ENCODE measurements at places on chromosomes 12 and 14.

GRCh38 chr12:123621101-123621500 is 12.4 kb downstream of the EIF2B1 start:
- DNase-seq = no peak

GRCh38 chr12:91406920-91407341 is 224.3 kb upstream of the DCN start:
- DNase-seq = no peak

- no peak for DNase-seq
These were observed 309.3 kb downstream of the MED13L start for GRCh38 chr12:115968211-115968610.

GRCh38 chr14:61608245-61609165 is 86.8 kb upstream of the HIF1A start:
- DNase-seq = no peak

- DNase-seq = no peak
These were observed 95.7 kb downstream of the PPM1A start for GRCh38 chr14:60344751-60345150.

GRCh38 chr12:119149270-119149669 is 29.5 kb upstream of the HSPB8 start:
- no peak for DNase-seq

- no peak for DNase-seq
These were observed 295.9 kb downstream of the FOXG1 start for GRCh38 chr14:29062466-29062865.

DNA sequence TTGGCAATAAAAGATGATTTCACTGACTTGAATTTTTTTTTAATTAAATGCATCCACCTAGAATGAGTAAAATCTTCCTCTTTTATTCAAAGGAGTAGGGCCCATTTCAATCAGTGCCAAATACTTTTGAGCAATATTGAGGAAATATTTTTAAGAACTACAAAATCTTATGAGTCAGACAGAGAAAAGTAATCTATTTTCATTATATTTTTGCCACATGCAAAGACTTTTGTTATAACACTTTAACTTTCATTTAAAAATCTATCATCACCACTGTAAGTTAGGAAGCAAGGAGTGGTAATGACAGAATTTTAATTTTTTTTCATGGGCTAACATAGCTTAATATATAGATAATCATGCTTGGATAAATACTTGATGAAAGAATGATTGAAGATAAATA is 345.2 kb upstream of the KITLG start:
- no peak for DNase-seq

- no peak for DNase-seq
These were observed 36.9 kb downstream of the ZFC3H1 start for GRCh38 chr12:71626768-71627167.

GRCh38 chr12:108332791-108333382 is 6.2 kb downstream of the CMKLR1 start:
- DNase-seq = no peak

DNA sequence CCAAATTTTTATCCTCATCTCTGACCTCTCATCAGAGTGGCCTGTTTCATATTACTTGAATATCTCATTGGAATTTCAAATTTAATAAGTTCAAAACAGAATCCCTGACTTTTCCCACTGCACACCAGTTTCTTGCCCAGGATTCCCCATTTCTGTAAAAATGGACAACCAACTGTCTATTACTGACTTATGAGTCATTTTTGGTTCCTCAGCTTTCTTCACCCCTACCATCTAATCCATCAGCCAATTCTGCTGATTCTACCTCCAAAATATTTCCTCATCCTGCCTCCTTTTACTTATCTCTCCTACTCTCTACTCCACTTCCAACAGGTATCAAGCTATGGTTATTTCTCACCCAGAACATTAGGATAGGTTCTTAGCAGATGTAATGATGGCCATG is 44.2 kb downstream of the TMX1 start:
- DNase-seq = no peak

- DNase-seq = no peak
These were observed 52.9 kb downstream of the PPP4R4 start for GRCh38 chr14:94227029-94227428.

DNA sequence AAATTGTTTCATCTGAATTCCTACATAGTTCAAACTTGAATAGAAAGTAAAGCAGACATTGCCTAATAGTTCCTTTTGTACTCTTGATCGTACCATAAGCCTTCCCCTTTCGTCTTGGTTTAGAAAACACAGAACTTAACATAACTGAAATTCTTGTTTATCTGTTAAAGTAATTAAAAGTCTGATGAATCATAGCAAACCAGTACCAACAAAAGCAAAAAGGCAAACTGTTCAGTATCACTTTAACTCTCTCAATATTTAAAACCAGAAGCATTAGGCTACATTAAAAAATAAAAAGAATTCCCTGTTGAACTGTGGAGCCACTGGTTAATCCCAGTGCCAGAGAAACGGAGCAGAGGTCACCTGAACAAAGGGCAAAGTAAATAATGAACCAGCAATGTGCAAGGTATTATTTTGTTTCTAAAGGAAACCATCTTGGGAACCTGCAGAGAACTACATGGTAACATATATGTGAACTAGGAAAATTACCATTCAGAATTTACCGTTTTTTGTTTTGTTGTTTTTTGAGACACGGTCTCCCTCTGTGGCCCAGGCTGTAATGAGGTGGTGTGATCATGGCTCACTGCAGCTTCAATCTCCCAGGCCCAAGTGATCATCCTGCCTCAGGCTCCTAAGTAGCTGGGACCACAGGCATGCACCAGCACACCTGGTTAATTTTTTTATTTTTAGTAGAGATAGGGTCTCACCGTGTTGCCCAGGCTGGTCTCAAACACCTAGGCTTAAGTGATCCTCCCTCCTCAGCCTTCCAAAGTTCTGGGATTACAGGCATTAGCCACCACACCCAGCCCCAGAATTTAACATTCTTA is 17.1 kb upstream of the HIGD1C start:
- no peak for DNase-seq

DNA sequence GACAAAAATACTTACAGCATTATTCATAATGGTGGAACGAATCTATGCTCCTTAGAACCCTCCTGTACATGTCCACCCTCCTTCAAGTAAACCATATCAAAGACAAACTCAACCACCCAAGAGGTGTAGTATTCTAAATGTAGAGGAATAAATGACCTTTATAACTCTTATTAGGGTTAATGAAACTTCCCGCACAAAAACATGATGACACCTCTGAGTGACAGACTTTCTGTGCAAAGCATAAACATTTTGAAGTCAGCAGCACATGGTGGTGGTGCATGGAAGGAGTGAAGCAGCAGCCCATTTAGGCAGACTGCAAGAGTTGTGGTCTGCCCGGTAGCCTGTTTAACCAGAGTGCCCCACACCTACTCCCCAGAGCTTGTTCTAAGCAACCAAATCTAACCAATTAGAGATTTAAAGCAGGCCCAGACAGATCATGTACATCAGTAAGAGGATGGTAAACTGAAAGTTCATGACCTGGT is 615 bp upstream of the ASB8 start:
- DNase-seq = no peak

DNA sequence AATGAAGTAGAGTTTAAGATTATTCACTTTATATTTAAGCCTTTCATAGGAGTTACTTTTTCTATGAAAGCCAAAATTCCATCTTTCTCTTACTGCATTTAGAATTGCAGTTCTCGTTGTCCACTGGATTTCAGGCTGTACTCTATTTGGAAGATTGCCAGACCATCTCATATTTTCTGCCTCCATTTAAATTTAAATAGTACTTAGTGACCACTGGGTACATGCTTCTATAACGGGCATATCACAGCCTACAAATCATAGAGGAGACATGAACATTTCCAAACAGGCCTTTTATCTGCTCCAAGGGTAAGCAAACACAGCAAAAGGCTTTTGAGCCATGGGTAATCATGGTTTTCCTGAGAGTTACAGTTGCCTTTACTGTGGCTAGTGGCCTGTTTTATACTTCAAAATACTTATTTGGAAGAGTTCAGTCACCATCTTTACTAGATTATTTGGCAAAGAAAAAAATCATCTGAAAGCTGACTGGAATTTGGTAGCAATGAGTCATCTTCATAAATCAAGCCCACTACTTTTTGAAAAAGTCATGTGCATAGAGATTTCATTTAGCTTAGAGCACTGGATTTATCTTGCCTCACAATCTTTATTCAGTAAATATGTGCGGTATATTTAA is 15.7 kb downstream of the ANO6 start:
- no peak for DNase-seq

- DNase-seq = no peak
These were observed 7.3 kb upstream of the RESF1 start for GRCh38 chr12:31951939-31952338.

DNA sequence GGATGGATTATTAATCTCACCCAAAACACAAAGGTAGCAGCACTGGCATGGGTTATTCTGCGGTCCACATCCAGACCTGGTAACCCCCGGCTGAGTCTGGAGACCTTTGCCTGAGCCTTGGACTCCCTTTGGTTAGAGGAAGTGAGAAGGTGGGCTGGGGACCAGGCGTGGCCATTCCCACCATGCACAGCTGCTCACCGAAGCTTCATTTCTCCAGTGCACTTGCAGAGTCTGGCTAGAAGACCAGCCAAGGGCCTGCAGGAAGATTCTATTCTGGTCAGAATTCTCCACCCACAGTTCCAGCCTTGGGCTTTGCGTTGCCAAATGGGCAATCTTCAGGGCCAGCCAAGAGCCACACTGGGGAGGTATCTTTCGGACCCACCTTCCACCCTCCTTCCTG is 73.0 kb downstream of the LGMN start:
- DNase-seq = no peak

- DNase-seq = no peak
These were observed 189.1 kb downstream of the ZFP36L1 start for GRCh38 chr14:68603533-68604360.

GRCh38 chr12:45208604-45209487 is 7.0 kb upstream of the ANO6 start:
- no peak for DNase-seq

- no peak for DNase-seq
These were observed 8.5 kb downstream of the NFE2 start for GRCh38 chr12:54292083-54292930.

GRCh38 chr12:81000831-81001230 is 63.1 kb upstream of the LIN7A start:
- no peak for DNase-seq

DNA sequence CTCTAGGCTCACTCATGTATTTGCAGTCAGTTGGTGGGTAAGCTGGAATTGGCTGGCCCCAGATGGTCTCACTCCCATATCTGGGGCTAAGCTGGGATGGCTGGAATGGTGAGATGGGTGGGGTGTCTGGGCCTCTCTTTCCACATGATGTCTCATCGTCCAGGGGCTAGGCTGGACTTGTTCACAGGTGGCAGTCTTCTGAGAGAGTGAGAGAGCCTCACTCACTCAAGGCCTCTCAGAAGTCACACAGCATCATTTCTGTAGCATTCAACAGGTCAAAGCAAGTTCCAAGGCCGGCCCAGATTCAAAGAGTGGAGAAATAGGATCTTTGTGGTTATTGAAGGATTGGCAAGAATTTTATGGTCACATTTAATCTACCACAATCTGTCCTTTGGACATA is 102.7 kb downstream of the UNC79 start:
- DNase-seq = no peak

DNA sequence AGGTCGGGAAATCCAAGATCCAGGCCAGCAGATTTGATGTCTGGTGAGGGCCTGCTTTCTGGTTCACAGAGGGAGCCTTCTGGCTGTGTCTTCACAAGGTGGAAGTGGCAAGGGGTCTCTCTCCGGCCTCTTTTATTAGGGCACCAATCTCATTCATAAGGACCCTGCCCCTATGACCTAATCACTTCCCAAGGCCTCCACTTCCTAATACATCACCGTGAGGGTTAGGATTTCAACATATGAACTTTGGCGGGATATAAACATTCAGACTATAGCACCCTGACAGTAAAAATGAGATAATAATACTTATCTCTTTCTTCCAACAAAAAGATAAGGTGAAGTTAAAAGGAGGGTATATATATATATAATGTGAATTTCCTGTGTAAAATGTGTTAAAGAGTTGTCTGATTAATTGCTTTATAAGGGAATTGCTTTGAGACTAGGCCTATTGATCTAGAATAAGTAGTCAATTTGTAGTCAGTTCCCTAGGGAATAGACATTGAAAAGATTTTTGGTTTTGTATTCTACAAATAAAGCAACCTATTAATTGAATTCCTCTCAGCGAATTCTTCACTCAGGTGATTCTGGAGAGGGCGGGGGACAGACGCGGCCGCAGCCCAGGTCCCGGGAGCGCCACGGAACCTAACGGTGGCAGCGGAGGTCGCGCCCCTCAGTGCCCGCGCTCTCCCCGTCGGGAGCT is 516 bp upstream of the LGALS3 start:
- DNase-seq = no peak

GRCh38 chr12:54882079-54882478 is 27.8 kb downstream of the MUCL1 start:
- no peak for DNase-seq

GRCh38 chr14:70567791-70568190 is 32.7 kb downstream of the MED6 start:
- DNase-seq = no peak

DNA sequence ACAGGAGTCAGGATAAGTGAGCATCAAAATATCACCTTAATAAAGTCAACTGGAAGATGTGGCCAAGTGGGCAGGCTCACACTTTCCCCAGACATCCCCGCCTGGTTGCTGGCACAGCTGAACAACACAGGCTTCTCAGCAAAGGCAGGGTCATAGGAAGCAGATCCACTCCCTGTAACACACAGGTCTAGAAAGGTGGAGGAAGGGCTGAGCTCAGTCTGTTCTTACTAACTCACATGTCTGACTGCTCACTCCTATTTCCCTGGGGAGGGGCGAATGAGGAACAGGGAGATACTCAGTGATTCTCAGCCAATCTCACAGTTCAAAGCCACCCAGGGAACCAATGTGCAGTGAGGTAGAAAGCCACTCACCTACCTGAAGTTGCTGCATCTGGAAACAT is 45.0 kb upstream of the AMN1 start:
- DNase-seq = no peak

- DNase-seq = no peak
These were observed 91.9 kb downstream of the CRACR2A start for GRCh38 chr12:3661028-3661427.

DNA sequence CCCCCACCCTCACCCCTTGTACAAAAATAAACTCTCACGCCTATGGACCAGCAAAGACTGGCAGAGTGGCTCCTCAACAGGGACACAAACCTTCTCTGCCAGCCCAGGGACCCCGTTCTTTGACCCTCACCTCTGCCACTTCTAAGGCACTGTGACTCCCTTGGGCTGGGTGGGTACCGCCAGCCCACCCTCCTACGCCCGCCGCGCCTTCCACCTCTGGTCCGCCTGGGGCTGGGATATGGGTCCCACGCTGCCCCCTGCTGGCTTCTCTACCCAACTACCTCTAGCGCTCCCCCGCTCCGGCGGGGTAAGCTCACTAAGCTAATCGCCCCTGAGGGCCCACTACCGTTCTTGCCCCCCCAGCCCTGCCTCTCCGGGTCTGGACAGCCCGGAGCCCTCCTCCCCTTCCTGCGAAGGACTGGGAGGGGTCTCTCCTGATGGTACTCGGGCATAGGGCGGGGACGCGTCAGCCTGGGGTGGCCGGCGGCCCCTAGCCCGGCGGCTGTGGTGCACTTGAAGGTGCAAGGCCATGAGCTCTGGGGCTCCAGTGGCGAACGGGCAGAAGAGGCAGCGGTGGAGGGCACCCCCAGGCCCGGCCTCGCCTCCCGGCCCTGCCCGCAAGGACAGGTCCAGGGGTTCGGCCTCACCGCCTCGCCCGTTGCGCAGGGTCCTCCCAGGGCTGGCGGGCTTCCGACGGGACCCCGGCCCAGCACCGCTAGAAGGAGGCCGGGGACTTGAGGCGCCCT is 8.1 kb downstream of the ZNF219 start:
- DNase-seq = no peak

GRCh38 chr14:70785556-70785955 is 23.8 kb downstream of the MAP3K9 start:
- no peak for DNase-seq
